ENCODE measurements at places on chromosomes 4 and X.
A peak's percentile ranks its signal among the peaks of the same experiment; 100 is the strongest.

DNA sequence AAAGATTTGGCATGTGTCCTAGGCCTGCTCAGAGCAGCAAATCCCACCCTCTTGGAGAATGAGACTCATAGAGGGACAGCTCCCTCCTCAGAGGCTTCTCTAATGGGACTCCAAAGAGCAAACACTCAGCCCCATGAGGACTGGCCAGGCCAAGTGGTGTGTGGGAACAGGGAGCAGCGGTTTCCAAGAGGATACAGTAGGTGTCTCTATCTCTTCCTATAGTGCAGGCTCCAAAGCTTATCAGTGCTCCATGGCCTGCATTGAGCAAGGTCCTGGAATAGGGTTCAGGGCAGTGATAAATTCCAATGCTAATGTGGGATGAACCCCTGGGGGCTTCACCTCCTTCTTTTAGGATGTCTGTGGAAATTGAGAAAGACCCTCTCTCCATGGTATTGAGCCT lies 15.7 kb upstream of the MAGEA10 start:
- DNase-seq = no peak

- DNase-seq = no peak
Measured at GRCh38 chrX:133475521-133475920, 60.2 kb upstream of the GPC4 start.

GRCh38 chr4:35556387-35556786 lies 687.9 kb downstream of the ARAP2 start:
- no peak for DNase-seq

DNA sequence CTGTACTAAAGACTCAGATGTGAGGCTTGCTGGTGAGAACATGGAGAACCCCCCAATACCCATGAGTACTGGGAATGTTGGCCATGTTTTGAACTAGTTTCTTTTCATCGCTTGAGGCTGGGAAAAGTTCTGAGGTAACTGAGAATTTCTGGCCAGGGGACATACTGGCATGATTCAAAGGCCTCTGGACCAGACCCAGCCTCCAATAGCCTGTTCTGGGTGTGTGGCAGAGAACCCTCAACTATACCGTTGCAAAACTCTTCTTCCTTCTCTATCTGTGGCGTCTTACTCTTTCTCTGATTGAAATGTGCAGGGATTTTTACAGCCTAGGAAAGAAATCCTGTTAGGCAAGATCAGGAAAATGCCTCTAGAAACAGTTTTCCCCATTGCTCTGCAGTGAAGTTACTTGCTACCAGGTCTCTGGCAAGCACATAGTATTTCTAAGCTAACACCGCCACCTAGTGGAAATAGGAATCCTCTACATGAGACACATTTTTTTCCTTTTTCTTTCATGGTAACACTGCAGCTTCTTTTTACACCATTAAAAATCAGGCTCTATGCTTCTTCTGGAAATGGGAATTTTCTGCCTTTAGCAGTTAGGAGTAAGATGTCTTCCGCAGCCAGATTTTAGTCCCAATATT lies 170.7 kb upstream of the ZCCHC13 start:
- peak; percentile 88 for DNase-seq

DNA sequence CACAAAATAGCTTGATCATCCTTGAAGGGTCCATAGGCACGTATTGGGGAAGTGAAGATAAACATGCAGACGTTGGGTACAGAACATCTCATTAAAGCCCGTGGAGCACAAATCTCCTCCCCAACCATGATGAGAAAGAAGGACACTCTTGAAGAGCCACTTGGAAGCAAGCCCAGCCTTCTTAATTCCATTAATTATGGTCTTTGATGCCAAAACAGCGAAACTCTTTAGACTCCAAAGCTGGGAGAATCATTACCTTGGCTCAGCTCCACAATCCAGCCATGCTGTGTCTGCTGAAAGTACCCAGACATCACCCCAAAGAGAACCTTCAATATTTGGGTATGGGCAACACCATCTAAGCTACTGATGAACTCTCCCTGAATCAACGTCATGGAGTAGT lies 169.0 kb upstream of the MBNL3 start:
- no peak for DNase-seq

- DNase-seq = peak; percentile 52
Measured at GRCh38 chrX:119880076-119880475, 8.4 kb downstream of the NDUFA1 start.

- no peak for DNase-seq
Measured at GRCh38 chr4:153099391-153100140, 104.7 kb upstream of the TRIM2 start.

GRCh38 chr4:88297725-88298454 lies 13.5 kb upstream of the PPM1K start:
- DNase-seq = no peak

DNA sequence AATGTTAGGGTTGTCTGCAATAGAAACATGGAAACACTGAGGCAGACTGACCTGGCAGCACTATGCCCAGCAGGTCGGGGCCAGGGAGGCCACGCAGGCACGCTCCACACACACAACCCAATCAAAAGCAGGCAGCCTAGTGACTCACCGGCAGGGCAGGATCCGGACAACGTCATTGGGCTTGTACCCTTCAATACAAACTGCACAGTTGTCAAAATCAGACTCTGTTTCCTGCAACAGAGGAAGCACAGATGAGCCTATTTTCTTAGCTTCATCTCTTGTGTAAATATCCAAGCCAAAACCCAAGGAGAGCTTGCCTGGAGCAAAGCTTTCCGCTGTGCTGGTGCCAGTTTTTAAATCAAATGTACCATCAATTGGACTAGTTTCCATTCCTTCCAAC lies 185.8 kb downstream of the RNF150 start:
- no peak for DNase-seq

GRCh38 chr4:87216469-87216868 lies 3.9 kb downstream of the KLHL8 start:
- no peak for DNase-seq

DNA sequence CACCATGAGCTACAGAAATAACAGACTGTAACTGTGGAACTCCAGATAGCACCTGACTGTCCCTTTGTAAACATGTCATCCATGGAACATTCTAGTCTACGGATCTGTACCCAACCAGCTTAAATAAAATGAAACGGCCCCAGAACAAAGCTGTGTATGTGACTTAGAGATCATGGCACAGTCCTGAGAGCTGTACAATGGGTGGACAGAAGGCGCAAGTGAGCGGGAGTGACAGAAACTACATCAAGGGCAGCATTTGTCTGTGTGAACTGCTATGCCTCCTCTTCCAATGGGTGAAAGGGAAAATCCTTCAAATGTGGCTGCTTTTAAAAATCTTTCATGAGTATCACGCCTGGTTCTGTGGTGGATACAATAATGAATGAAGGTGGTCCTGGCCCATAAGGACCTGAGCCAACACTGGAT lies 72.5 kb downstream of the FAT1 start:
- DNase-seq = no peak

DNA sequence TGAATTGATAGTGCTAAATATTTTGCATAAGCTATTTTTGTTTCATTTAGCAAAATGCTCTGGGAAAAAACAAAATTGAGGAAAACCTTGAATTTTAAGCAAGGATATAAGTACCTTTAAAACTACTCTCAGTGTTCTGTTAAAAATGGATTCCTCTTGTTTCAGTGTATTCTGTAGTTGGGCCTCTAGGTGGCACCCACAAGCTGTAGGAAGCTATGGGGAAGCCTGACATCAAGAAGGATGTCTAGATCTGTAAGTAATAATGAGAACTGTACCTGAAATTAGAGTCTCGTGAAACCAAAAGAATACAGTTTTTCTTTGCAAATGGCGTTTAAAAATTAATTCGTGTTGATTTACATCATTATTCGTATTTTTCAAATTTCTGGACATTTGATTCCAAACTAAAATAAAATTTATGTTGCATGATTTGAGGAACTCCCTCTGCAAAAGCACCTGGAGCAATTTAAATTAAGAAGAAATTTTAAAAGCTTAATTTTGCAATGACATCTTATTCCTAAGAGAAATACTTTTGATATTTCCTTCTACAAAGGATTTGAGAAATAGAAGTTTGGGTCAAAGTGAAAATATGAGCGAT lies 51.2 kb downstream of the TMPRSS11E start:
- peak; percentile 85 for DNase-seq

GRCh38 chr4:108978066-108978465 lies 215.2 kb upstream of the ETNPPL start:
- DNase-seq = no peak

DNA sequence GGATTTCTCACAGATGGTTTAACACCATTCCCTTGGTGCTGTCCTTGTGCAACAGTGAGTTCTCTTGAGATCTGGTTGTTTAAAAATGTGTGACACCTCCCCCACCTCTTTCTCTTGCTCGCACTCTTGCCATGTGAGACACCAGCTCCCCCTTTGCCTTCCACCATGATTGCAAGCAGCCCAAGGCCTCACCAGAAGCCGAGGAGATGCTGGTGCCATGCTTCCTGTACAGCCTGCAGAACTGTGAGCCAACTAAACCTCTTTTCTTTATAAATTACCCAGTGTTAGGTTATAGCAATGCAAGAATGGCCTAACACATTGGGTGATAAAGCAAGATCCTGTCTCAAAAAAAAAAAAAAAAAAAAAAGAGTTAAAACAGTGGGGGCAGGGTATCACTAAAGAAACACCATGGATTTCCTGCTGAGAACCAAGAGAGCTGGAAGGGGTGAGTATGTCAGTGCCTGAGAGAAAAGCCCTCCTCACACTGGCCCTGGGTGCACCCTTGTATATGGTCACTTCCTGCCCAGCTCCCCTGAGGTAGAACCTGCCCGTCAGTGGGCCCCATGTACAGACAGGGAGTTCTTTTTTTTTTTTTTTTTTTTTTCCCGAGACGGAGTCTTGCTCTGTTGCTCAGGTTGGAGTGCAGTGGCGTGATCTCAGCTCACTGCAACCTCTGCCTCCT lies 46.4 kb downstream of the APOO start:
- DNase-seq = no peak

GRCh38 chrX:53093177-53093655 lies 726 bp upstream of the KANTR start:
- peak; percentile 87 for DNase-seq

DNA sequence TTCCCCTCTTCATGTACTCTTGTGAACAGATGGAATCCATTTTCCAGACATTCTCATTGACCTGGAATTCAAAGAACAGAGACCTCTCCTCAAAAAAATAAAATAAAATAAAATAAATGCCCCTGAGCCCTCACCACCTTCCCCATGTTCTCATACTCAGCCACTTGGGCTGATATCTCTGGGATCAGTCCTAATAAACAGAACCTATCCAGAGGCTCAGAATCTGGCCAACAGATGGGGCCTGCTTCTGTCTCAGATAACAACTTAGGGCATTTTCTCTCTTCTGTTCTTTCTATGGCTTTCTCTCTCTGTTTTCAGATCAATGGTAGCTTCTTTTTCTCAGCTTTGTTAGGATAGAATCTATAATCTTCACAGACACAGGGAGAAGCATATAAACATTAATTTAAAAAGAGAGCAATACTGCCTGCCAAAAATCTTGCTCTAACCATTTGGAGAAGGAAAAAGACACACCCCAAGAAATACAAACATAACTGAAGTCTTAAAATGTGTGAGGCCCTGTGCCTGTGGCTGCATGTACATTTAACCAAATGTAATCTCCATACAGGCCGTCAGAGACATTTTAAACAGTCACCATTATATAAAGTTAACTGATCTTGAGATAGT lies 907.1 kb downstream of the FAT4 start:
- DNase-seq = no peak

- no peak for DNase-seq
Measured at GRCh38 chr4:2071252-2071911, 12.3 kb downstream of the NAT8L start.

DNA sequence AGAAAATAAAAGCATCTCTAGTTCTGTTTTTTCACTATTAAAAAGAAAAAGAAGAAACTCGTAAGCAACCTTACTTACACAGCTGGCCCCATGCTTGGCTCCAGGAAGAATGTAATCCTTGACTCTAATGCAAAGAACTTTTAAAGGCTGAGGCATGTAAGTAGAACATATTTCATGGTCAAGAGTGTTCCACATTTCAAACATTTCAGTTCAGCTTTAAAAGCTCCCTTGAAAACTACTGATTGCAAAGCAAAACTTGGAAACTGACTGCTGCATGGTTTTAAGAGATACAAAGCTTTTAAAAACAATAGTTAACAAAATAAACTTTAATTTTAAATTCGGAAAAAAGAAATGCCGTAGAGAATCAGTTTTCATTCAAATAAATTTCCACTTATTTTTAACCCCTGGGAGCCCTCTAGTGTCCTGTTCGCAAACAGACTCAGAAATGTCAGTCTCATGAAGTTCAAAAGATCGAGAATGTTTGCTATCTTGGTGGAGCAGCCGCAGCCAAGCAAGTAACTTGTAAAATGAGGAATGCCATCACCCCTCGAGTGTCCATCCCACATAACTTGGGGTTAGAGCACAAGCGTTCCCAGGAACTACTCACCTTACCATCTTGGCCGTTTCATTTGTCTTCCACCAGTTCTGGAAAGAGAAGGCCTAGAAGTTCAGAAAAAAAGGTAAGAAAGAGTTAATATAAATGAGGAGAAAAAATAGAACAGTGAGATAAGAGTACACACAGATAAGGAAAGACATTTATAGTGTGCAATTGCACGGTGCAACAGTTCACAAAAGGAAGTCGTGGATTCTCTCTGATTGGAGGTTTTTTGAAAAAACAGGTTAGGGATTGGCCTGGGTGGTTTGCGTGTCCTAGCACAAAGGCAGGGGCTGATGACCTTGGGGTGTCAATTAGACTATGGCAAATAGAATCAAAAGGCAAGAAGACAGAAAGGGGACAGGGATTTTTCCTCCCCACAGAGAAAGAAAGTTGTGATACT lies at the start of gene GASK1B:
GASK1B (minus strand) TSS at position 765 of the 998 bp plus-strand sequence. CDS start 1,650 bp downstream, outside the sequence.
- DNase-seq = peak; percentile 73
